ENCODE measurements at places on chromosomes 16 and 17.

GRCh38 chr16:22202261-22202637, 3.8 kb upstream of the EEF2K start:
- no peak for DNase-seq

GRCh38 chr17:72507370-72507769, 386.6 kb downstream of the SOX9 start:
- no peak for DNase-seq

- peak; percentile 68 for DNase-seq
Observed at GRCh38 chr16:53098526-53099317, 43.9 kb downstream of the CHD9 start.

- no peak for DNase-seq
Observed at GRCh38 chr16:75647112-75647491, 363 bp downstream of the KARS1 start.

GRCh38 chr16:87675111-87675719, 72.9 kb downstream of the JPH3 start:
- DNase-seq: no peak

GRCh38 chr16:67426022-67426421, 4.9 kb upstream of the HSD11B2 start:
- DNase-seq: no peak

GRCh38 chr17:36850790-36851189, 86.5 kb upstream of the LHX1 start:
- no peak for DNase-seq

DNA sequence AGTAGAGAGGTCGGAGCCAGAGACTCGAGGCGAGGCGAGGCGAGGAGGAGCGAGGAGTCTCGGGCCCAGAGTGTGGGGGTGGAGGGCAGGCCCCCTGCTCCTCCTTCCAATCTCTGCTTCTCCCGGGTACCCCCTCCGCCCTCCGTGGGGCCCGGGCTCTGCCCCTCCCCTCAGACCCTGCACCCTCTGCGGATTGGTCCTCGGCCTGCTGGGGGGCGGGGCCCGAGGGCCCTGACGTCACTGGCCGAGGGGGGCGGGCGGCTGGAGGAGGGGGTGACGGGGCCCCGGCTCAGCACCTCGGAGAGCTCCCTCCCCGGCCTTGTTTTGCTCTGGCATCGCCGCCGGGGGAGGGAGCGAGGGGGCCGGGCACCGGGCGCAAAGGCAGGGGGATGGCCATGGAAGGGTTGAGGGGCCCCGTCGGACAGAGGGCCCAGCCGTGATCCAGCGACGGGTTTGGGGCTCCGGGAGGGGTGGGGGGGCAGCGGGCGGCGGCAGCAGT, at the start of gene RUNDC3A:
RUNDC3A (plus strand) TSS at position 282 of the 499 bp plus-strand sequence. CDS start 232 bp downstream, outside the sequence.
- DNase-seq: peak; percentile 69

DNA sequence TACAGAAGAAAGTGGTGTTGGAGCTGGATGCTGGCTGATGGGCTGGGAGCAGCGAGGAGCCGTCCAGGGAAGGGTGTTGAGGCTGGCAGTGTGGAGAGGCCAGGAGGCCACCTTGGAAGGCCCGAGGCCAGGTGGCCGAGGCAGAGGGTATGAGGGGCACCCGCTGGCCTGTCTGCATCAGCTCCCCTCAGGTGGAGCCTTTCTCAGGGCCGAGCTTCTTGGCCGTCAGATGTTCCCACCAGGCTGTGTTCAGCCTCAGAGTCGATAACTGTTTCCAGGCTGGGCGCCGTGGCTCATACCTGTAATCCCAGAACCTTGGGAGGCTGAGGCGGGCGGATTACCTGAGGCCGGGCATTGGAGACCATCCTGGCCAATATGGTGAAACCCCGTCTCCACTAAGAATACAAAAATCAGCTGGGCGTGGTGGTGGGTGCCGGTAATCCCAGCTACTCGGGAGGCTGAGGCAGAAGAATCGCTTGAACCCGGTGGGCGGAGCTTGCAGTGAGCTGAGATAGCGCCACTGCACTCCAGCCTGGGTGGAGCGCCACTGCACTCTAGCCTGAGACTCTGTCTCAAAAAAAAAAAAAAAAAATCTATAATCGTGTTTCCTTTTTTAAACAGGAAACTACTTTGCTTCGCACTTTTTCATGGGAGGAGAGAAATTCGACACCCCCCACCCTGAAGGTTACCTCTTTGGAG, 25.3 kb downstream of the MGRN1 start:
- no peak for DNase-seq
